Activated CD4-positive, alpha-beta T cell treated with anti-CD3 and anti-CD28 coated beads, Interleukin-2, amount 50 U/mL, for 48 hours (primary cell): ENCODE measurements at places on chromosomes 7 and 10.

DNA sequence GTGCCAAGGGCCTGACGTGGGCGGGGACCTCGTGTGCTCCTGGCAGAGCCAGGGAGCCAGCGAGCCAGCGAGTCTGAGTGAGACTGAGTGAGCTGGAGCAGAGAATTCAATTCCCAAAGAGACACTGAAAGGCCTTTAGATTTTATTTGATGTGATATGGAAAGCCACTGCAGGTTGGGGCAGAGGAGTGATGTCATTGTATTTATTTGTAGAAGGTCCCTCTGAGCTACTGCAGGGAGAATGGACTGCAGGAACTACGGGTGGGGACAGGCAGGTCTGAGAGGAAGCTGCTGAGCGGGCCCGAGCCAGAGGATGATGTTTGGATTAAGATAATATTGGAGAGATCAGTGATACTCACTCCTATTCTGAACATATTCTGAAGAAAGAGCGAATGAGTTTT, 445.8 kb upstream of the ANKRD30A start:
- DNase-seq = no peak

DNA sequence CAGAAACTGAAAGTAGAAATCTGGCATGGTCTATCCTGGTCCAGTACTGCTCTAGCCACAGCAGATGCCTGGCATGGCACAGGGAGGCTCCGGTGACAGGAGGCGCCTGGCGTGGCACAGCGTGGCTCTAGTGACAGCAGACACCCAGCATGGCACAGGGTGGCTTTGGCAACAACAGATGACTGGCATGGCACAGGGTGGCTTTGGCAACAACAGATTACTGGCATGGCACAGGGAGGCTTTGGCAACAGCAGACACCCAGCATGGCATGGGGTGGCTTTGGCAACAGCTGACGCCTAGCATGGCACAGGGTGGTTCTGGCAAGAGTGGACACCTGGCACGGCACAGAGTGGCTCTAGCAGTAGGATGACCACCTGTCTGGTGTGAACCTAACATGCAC, 480.5 kb upstream of the FOXK1 start:
- DNase-seq = no peak

GRCh38 chr10:76982671-76983070, 654.9 kb downstream of the KCNMA1 start:
- DNase-seq = no peak

- DNase-seq = no peak
Observed at GRCh38 chr10:36647540-36647939, 477.9 kb upstream of the ANKRD30A start.

- DNase-seq = no peak
Observed at GRCh38 chr7:38438970-38439369, 165.5 kb upstream of the TARP start.
